ENCODE measurements at places on chromosomes 16 and 17.

GRCh38 chr16:49022351-49022963 lies 259.2 kb downstream of the CBLN1 start:
- DNase-seq, result no peak

DNA sequence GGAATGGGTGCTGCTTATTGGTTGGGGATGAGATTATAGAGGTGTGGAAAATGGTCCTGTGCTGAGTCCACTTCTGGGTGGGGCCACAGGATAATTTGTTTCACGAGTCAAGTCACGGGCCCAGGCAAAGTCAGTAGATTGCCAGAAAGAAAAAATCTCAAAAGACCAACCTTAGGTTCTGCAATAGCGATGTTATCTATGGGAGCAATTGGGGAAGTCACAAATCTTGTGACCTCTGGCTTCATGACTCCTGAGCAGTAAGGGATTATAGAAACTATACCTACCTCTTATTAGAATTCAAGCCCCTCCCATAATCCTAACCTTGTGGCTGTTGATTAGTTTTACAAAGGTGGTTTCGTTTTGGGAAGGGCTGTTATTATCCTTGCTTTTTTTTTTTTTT lies 31.4 kb downstream of the WWP2 start:
- no peak for DNase-seq

GRCh38 chr16:13414154-13414553 lies 505.8 kb upstream of the ERCC4 start:
- no peak for DNase-seq

GRCh38 chr16:86376837-86377236 lies 133.5 kb upstream of the FOXF1 start:
- DNase-seq, result no peak

DNA sequence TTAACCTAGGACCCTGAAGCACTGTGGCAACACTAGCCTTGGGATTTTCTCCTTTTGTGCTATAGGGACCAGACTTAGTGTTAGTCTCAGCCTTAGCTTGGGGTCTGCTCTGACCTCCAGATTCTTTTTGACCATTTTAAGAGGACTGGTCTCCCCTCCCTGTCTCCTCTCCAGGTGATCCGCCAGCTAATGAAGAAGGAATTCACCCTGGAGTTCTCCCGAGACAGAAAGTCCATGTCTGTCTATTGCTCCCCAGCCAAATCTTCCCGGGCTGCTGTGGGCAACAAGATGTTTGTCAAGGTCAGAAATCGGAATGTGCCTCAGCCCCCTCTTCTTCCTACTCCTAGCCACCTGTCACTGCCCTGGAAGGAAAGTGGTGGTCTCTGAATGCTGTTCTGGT lies 19.5 kb downstream of the ATP2A1 start:
- DNase-seq, result no peak

- DNase-seq, result peak; percentile 73
Observed at GRCh38 chr17:75102385-75102821, 7.4 kb upstream of the ARMC7 start.

GRCh38 chr17:81553018-81553615 lies 964 bp upstream of the FAAP100 start:
- DNase-seq, result peak; percentile 61

GRCh38 chr17:2212400-2212981 lies 91.1 kb downstream of the SMG6 start:
- no peak for DNase-seq

GRCh38 chr17:35016369-35016768 lies 36.1 kb downstream of the LIG3 start:
- DNase-seq, result no peak

GRCh38 chr16:1290063-1290501 lies 19.4 kb upstream of the UBE2I start:
- no peak for DNase-seq

GRCh38 chr16:16171332-16171919 lies 51.9 kb downstream of the ABCC6 start:
- DNase-seq, result no peak

- no peak for DNase-seq
Observed at GRCh38 chr17:72332367-72332766, 211.5 kb downstream of the SOX9 start.

GRCh38 chr16:12260119-12260646 lies 283.6 kb downstream of the SNX29 start:
- no peak for DNase-seq

DNA sequence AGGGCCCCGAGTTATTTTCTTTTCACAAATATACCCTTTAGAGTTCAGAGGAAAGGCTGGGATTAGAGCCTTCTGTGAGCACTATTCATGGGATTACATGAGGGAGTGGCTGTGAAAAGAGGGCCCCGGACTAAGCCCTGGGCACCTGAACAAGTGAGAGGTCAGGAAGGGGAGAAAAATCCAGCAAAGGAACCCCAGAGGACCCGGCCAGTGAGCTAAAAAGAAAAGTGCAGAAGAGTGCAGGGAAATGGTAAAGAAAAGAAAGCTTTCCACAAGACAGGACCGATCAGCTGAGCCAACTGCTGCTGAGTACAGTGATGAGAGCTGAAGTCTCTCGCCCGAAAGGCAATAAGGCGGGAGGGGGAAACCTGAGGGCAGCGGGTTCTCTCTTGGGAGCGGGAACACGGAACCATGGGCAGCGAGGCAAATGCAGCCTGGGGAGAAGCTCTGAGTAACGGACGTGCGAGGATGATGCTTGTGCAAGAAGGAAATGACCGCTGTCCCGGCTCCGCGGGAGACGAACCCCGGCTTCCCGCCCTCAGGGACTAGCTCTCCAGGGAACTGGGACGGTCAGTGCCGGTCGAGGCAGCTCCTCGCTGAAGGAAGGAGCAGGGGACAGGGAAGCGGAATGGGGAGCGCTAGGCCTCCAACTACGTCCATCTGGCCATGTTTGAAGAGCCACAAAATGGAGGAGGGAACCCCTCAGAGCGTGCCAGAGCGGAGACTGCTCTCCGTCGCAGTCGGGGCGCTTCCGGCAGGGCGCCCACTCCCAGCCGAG lies 665 bp upstream of the ALDH3A2 start:
- DNase-seq, result peak; percentile 27

DNA sequence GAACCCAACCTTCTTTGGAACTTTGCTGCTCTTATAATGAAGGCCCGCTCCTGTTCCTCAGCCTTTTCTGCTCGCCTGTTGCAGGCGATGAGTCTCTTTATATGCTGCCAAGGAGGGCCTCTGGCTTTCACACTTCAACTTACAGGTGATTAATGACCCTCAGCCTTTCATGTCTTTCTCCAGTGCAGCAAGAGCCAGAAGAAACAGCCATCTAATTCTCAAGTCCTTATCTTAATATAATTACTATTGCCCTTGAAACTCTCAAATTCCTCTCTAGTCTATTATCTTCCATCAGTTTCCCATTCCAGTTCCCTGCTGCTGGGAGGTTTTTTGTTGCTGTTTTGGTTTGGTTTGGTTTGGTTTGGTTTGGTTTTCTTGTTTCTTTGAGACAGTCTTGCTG lies 121.8 kb upstream of the MED13 start:
- DNase-seq, result no peak

DNA sequence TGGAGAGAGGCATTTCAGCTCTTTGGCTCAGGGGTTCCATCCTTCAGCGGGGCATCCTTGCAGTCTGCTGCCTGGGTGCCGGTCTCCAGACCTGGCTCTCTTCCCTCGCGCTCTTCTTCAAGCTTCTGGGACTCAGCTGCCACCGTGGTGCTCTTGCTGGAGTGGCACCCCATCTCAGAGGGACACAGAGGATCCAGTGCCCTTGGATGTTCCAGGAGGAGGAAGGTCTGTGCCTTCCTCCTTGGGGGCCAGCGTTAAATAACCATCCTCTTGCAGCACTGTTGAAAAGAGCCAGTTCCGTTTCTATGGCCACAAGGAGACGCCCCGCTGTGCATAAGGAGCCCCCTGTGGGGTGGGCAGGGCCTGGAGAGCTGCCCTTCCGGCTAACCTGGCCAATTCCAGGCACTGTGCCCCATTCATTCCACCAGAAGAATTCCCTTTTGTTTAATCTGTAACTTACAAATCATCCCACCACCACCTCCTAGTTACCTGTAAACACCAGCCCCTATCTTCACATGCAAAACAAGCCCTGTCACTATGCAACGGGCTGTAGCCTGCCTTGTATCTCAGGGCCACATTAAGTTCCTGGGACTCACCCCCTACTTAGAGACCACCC lies 8.6 kb downstream of the CHD9NB start:
- no peak for DNase-seq

DNA sequence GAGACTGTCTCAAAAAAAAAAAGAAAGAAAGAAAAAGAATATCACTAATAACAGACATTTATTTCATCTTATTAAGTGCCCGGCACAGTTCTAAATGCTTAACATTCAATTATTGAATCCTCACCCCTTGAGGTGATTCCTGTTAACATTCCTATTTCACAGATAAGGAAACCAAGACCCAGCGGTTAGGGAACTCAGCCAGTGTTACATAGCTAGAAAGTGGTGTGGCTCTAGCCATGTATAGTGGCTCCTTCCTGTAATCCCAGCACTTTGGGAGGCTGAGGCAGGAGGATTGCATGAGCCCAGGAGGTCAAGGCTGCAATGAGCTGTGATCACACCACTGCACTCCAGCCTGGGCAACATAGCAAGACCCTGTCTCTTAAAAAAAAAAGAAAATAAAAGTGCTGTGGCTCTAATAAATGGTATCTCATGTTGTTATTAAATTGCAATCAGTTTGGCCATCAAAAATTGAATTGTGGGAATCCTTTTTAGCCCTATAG lies 28.1 kb downstream of the ZNRF1 start:
- no peak for DNase-seq

DNA sequence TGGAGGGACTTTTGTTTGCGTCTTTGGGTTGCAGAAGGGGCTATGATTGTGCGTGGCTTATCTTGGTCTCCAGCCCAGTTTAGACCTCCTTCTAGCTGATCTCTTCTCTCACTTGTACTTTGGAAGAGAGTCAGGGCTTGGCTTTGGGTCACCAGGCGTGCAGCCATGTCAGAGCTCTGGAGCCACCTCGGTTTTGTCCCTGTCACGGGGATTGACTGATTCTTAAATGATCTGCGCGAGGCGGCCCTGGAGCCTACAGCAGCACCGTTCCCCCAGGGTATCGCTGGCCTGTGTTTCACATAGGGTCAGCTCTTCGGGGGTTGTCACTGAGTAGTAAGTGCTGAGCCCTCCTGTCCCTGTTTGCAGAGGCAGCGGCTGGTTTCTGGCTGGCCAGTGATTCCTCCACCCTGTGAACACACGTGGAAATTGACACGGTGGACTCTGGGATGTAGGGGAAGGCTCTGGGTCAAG lies 209.8 kb upstream of the CHMP6 start:
- no peak for DNase-seq

DNA sequence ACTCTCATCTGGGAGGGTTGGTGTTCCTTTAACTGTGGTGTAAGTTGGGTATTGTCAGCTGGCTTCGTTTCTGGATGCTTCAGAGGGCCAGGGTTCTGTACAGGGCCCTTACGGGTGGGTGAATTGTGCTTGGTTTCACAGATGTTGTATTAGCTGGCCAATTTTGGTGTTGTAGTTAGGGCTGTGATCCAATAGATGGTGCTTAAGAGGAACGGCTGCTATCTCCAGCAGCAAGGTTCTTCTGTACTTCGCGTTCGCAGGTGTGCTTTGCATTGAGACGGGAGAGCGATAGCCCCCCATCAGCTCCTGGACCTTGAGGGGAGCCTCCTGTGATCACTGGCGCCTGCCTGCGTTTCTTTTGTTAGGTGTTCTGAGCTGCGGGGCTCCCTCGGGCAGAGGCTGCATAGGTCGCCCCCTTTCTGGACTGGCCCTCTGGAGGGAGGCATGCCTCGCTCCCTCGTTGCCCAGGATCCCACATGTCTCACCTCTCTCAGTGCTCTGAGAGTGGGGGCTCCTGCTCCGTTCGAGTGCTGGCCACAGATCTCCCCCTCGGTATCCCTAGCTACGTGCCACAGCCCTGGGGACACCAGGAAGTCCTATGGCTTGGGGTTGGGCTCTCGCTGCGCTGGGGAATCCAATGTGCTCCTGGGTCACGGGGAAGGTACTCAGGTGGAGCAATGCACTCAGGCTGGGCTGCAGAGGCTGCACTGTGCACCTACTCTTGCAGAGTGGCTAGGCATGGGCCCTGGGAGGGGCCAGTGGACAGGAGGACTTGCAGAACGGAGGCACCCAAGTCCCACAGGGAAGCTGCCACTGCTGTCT lies 837 bp upstream of the PRDM7 start:
- peak; percentile 45 for DNase-seq

GRCh38 chr17:29388937-29389336 lies 1.2 kb upstream of the TAOK1 start:
- no peak for DNase-seq

- DNase-seq, result no peak
Observed at GRCh38 chr17:29113334-29113733, 66.9 kb downstream of the MYO18A start.

GRCh38 chr17:79219208-79219935 lies 144.7 kb downstream of the ENGASE start:
- DNase-seq, result no peak

DNA sequence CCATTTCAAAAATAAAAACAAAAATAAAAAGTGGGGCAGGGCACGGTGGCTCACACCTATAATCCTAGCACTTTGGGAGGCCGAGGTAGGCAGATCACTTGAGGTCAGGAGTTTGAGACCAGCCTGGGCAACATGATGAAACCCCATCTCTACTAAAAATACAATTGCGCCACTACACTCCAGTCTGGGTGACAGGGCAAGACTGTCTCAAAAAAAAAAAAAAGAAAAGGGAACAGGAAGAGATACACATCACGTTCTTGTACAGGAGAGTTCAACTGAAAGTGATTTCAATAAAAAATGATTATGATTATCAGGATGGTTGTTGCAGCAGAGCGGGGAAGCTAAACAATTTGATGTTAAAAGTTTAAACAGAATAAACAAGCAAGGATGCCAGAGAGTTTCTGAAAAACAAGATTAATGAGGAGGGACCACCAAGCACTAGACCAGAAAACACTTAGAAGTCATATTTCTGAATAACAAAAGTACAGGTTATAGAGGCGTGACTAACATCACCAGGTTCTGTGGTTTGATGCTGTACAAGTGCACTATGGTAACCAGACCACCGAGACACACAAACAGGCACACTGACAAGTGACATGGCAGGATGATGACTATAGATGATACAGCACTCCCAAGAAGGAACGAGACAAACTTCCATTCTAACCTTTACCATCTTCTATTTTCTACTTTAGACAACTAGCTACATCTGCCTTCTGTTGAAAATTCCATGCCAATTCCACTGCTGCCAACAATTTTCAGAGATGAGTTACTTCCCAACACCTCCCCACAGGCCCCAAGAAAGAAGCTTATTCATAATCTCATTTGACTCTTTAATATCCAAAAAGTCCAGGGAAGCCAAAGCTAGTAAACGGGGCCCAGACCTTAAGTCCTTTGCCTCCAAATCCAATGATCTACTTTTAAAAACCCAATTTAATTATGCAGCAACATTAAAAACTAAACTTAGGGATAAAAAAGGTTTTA lies 11.8 kb downstream of the DNAJA2 start:
- DNase-seq, result no peak

Data from GDM1 (cell line).